RPMI8226 (cell line): ENCODE measurements at places on chromosomes 4 and X.
A peak's percentile ranks its signal among the peaks of the same experiment; 100 is the strongest.

DNA sequence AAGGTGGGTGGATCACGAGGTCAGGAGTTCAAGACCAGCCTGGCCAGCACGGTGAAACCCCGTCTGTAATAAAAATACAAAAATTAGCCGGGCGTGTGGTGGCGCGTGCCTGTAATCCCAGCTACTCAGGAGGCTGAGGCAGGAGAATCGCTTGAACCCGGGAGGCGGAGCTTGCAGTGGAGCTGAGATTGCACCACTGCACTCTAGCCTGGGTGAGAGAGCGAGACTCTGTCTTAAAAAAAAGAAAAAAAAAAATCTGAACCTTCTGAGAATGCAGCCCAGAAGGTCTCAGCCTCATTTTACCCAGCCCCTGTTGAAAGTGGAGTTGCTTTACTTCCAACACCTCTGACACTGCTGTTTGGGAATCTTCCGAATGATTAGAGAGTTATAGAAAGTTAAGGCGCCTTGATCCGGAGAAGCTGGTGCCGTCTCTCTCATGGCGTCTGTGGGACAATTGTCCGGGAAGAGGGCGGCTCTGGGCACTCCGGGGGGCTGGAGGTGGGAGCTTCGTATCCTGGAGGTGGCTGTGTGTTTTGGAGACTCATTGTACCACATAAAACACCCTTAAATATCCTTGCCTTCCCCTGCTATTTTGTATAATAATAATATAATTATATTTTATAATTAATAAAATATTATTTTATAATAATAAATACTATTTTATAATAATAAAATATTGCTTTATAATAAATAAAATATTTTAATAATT lies 92.7 kb upstream of the PPP2R3B start:
- no peak for DNase-seq

GRCh38 chr4:82201805-82202641 lies 171.8 kb downstream of the HNRNPD start:
- DNase-seq = peak; percentile 38

- no peak for DNase-seq
Measured at GRCh38 chr4:26715636-26716242, 131.9 kb downstream of the TBC1D19 start.

DNA sequence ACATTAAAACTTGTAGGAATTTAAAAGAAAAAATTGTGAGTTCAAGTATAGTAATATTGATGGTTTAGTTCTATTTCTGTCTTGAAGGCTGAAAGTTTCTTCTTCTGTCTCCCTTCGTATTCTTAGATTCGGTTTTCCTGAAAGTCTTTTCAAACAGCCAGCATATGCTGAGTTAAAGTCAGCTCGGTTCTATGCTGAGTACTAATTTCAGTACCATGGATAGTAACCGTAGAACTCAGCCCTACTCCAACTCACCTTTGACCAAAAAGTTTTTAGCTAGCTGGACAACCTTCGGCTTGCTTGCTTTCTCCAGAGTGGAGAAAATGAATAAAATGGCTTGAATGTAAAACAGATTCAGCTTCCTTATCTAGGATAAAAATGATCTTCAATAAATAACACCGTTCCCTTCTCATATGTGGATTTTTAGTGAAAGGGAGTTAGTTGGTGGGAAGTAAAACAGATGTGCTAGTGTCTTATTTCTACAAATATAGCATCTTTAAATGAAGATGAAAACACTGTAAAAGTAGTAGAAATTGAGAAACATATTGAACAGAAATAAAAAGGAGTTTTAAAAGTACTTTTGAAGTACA lies 5.2 kb downstream of the POU4F2 start:
- no peak for DNase-seq

- DNase-seq = no peak
Measured at GRCh38 chr4:116016201-116016600, 902.8 kb upstream of the NDST4 start.

DNA sequence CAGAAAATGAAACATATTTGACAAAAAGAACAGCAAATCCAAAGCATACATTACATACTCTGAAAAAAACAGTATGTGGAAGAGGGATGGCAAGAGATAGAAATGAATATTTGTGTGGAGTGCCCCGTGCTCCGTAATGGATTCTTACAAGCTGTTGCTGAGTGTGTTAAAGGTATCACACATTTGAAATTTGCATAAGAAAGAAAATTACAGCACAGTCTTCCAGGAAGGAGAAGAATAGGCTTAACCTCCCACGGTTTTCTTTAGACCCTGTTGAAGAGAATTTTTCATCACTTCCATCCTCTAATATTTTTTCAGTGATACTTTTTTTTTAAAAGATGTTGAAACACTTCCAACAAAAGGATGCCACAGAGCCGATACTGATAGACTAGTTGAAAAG lies 1489.4 kb downstream of the RAPGEF2 start:
- DNase-seq = no peak
